Ureter (tissue), 1 donor: ENCODE measurements at places on chromosomes 7 and 10.

DNA sequence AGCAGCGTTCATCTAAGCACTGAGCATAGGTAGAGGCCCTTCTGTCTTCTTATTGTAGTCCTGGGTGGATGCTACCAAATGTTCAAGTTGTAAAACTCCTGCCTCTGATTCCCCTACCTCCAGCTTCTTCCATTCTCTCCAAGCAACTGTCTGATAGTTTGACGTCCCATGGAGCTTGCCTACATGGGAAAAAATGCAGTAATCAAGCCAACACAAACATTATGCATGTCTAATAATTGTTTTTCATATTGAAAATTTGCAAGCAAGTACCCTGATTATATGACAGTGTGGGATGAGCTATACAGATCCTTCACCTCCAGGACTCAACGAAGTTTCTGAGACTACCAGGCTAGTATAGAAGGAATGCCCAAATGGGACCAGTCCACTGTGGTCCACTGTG, 31.0 kb upstream of the TRUB1 start:
- no peak for DNase-seq

GRCh38 chr10:105188737-105189462, 547.8 kb downstream of the SORCS3 start:
- no peak for DNase-seq

GRCh38 chr7:75868153-75868552, 10.7 kb upstream of the RHBDD2 start:
- no peak for DNase-seq

- DNase-seq, result no peak
Measured at GRCh38 chr7:13933091-13933490, 56.4 kb downstream of the ETV1 start.

GRCh38 chr7:379456-380138, 89.6 kb downstream of the FOXL3 start:
- DNase-seq, result peak; percentile 39

DNA sequence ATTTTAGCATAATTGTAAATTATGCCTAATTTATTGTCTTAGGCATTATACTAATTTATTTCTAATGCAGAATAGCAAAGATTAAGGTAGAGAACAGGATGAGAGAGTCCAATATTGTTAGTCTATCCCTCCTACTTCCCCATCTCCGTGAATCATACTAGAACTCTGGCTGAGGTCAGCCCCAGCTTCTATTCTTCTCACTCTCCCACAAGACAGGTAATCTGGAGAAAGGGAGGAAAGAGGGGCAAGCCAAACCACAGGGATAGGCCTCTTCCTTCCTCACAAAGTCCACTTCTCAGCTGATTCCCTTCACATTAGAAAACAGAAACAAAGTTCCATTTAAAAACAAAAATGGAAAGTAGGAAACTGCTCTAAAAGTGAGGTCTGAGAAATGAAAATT, 117.5 kb upstream of the LAMB4 start:
- no peak for DNase-seq

DNA sequence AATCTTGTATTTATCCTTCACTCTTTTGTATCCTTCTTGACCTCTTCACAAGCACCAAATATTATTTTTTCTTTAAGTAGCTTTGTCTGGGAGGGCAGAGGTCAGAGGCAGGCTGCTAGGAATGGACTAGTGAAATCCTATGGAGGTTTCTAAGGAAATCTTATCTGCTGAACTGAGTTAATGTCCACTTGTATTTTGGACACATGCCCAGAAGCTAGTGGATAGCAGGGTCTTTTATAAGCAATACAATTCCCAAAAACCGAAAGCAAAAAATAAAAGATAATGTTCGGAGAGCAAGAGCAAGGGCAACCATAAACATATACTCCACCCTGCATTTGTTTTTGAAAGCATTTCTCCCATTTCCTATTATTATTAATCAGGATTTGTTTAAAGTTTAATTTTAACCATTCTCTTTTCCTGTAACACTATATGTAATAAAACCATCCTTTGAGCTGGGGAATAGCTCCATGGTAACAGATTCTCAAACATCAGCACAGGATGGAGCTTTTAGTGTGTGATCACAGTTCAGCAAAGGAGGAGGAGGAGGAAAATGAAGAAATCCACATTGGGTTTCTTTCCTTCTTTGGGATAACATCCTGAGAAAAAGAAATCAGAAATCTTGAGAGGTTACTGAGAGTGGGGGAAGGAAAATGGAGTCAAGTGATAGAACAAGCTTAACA, 328.2 kb upstream of the LRRN3 start:
- DNase-seq, result no peak

DNA sequence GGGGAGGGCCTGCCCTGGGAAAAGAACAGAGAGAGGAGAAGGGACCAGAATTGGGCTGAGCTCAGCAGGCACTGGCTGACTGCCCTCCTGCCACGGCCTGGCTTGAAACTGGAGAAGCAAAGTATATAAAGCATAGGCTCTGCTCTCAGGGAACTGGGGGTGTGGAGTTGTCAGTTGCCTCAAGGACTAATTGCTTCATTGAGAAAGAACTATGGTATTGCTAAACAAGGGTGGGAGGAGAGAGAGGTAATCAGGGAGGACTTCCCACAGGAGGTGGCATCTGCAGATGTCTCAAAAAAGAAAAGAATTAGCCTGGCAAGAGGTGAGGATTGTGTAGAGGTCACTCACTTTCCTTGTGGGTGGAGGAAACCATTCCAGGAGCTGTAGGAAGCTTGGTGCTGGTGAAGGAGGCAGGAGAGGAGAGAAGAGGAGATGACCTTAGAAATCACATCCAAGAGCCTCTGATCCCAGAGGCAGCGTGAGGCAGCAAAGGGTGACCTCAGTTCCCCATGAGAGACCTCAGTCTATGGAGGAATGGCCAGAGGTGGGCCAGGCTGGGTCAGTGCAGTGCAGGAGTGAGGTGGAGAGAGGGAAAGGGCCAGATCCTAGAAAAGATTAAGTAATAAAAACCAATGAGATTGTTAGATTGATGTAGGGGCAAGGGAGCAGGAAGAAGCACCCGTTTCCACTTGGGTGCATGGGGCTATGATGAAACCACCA, 2.4 kb downstream of the PILRB start:
- DNase-seq, result no peak

DNA sequence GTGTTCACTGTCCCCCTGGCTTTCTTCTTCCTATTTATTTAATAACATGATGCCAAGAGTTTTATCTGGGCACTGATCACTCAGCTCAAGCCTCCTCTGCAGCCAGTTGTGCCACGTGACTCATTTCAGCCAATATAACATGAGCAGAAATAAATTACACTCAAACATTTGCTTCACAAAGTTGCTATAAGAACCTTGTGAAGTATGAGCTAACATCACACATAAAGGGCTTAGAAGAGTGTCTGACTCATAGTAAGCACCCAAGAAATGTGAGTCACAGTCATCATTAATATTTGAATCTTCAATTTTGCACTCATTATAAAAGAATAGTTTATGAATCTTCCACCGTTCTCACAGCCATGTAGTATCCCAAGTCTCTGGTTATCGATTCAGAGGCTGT, 414.6 kb upstream of the NPVF start:
- DNase-seq, result no peak

- no peak for DNase-seq
Measured at GRCh38 chr10:77245953-77246352, 391.7 kb downstream of the KCNMA1 start.

GRCh38 chr7:132739271-132739955, 163.1 kb upstream of the PLXNA4 start:
- DNase-seq, result no peak

DNA sequence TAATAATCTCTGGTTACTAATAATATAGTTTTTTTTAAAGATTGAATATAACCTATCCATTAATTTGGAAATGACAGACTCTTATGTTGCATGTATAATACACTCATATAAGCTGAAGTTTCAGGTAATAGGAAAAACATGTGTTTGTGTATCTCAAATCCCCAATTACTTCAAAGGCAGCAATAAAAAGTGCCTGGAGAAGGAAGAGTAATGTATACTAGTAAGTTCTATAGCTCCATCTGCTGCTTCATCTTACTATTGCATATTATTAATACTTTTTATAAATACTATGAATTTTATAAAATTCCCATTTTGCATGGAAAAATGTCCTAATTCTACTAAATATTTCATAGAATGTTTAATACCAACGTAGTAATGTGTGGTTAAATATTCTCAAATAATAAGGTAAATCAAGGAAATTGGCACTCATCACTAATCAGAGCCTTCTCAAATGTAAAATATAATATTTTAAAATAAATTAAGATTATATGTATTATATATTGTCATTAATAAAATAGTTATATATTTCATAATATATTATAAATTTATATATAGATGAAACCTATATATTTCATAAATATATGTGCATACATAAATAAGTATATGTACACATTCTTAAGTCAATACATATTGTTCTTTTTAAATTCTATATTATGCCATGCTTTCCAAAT, 311.9 kb downstream of the HGF start:
- DNase-seq, result no peak

DNA sequence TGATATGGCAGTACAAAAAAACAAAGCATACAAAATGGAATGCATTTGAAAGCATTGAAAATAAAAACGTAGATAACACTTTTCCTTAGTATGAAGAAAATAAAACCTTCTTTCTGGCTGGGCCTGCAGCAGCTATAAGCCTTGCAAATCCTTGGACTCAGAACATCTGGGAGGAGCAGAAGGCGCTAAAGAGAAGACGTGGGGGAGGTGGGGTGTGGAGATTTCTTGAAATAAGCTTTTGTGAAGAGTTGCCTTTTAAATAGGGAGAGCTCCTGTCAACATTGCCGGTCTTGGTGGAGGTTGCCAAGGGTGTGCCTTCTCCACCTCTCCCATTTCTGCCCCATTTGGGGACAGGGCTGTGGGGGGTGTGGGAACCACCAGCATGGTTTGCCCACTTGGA, 128.7 kb downstream of the TMEM178B start:
- no peak for DNase-seq

DNA sequence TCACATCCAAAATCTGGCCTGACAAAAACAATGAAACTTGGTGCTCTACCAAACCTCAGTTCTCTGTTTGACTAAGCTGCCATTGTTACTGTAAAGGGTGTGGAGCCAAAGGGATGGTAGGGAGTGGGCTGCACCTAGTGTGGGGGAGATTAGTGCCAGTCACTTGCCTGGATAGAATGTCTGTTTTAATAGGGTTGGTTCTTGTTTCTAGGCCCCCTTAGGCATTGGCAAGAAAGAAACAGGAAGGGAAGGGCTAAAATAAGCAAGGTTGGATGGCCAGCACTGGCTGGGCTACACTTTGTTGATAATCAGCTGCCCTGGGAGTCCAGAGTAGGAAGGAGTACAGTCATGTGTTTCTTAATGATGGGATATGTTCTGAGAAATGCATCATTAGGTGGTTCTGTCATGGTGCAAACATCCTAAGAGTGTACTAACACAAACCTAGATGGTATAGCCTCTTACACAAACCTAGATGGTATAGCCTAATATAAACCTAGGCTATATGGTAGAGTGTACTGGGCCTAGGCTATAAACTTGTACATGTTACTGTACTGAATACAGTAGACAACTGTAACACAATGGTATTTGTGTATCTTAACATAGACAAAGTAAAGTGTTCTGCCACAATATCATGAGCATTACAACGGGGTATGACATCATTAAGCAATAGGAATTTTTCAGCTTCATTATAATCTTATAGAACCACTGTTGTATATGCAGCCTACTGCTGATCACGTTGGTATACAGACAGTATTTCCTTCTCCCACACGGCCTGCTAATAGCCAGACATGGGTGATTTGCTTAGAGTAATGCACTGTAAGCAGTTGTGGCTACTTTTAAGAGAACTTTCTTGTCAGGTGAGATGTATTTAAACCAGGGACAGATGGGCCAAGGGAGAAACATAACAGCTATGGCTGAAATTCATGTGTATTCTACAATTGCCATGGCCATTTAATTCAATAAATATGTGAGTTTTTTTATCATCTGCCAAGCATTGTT, 15.4 kb downstream of the BBIP1 start:
- no peak for DNase-seq

GRCh38 chr7:69162931-69163670, 435.2 kb upstream of the AUTS2 start:
- DNase-seq, result no peak

DNA sequence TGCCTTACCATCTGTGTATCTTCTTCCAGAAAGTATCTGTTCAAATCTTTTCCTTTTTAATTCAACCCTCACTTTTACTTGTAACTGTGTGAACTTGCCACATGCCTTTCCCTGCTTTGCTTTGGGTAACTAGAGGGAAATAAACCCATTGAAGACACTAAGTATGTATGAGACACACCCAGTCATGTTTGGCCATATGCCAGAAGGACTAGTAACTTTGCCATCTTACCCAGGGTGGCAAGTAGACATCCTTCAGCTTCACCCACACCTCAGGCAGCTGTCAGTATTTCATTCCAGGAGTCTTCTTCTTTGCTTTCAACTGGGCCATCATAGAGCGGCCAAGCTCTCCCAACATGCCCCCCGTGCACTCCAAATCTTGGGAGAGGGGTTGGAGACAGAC, 323.1 kb downstream of the TNS3 start:
- DNase-seq, result no peak

DNA sequence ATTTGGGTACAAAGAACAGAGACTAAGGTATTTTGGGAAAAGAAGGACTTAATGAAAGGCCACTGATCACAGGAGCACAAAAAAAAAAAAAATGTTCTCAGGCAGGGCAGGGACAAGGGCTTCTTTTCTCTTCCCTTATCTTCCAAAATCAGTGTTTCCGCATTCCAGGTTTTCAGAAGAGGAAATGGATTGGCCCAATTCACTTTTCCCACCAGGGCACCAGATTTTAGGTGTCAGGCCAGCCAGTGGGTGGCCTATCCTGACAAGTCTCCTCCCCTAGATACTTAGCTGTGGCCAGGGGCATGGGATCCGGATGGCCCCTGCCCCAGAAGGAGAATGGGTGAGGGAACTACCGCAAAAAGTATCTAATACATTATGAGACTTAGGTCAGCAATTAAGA, 88.9 kb upstream of the WAC start:
- DNase-seq, result no peak

- DNase-seq, result no peak
Measured at GRCh38 chr7:137862358-137862757, 15.6 kb upstream of the DGKI start.

DNA sequence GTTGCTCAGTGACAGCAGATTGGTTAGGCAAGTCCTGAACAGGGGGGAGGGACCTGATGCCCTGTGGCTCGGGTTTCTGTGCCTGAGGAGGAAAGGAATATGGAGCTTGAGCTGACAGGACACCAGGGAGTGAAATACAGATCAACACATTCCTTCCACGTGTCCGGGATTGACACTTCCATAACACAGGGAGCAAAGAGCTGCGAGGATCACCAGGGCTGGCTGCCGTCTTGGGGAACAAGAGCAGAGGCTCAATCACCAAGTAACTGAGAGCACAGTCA, 36.7 kb upstream of the EFCAB10 start:
- no peak for DNase-seq
